ENCODE measurements at places on chromosomes 13 and 19.

- peaks cover 9% of the 10 kb centered on the region for H3K4me1 ChIP-seq
- H3K27me3 ChIP-seq, result no peaks in the 10 kb centered on the region
- no peak for DNase-seq
- peak overlapping the region; percentile 71 for H3K4me3 ChIP-seq
- H3K27ac ChIP-seq, result peak overlapping the region; percentile 78
- H3K36me3 ChIP-seq, result no peaks in the 10 kb centered on the region
Measured at GRCh38 chr13:114313061-114313860, 1.0 kb upstream of the CHAMP1 start.

- DNase-seq, result peak; percentile 95
- no peaks in the 10 kb centered on the region for H3K36me3 ChIP-seq
- no peaks in the 10 kb centered on the region for H3K27me3 ChIP-seq
Measured at GRCh38 chr19:48660852-48661710, 11.7 kb downstream of the NTN5 start.

DNA sequence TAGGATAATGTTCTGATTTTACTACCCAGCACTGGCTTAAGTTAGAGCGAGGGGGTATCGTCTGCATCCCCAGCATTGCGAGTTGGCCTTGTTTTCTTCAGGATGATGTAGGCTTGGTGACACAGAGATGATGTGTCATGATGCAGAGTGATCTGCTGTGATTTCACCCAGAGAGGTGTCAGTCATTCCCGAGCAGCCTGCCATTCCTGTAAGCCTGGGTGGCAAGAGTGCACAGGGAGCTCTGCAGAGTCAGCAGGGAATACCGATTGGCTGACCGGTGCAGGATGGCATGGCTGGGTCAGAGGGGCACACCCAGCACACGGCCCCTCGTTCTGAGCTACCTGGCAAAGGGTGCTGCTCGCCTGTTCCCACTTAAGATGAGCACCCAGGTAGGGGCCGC lies 15.8 kb upstream of the GJB6 start:
- no peak overlapping the region for H3K4me3 ChIP-seq
- H3K27me3 ChIP-seq, result no peaks in the 10 kb centered on the region
- H3K36me3 ChIP-seq, result no peaks in the 10 kb centered on the region

GRCh38 chr13:47705185-47705584 lies 295.9 kb downstream of the SUCLA2 start:
- H3K4me1 ChIP-seq, result no peaks in the 10 kb centered on the region
- H3K27ac ChIP-seq, result no peak overlapping the region
- no peak for DNase-seq
- H3K4me3 ChIP-seq, result no peak overlapping the region
- H3K27me3 ChIP-seq, result no peaks in the 10 kb centered on the region
- no peaks in the 10 kb centered on the region for H3K36me3 ChIP-seq

DNA sequence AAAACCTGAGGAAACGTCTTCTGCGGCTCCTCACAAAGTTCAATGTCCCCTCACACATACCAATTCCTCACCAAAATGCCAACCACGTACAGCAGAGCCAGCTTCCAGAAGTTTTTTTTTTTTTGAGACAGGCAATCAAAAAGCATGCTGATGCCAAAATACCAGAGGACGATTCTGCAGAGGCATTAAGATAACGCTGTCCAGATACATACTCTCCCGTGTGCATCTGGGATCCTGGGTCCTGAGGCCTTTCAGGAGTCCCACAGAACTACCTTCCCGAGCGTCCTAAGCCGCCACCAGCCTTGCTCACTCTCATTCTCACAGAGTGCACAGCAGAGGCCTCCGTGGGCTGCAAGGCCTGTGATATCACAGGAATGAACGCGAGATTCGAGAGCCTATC lies 5.0 kb downstream of the DCUN1D2 start:
- no peak for DNase-seq
- H3K27me3 ChIP-seq, result no peaks in the 10 kb centered on the region
- H3K4me3 ChIP-seq, result no peak overlapping the region
- H3K36me3 ChIP-seq, result no peaks in the 10 kb centered on the region
- no peak overlapping the region for H3K27ac ChIP-seq
- H3K4me1 ChIP-seq, result peaks cover 41% of the 10 kb centered on the region

DNA sequence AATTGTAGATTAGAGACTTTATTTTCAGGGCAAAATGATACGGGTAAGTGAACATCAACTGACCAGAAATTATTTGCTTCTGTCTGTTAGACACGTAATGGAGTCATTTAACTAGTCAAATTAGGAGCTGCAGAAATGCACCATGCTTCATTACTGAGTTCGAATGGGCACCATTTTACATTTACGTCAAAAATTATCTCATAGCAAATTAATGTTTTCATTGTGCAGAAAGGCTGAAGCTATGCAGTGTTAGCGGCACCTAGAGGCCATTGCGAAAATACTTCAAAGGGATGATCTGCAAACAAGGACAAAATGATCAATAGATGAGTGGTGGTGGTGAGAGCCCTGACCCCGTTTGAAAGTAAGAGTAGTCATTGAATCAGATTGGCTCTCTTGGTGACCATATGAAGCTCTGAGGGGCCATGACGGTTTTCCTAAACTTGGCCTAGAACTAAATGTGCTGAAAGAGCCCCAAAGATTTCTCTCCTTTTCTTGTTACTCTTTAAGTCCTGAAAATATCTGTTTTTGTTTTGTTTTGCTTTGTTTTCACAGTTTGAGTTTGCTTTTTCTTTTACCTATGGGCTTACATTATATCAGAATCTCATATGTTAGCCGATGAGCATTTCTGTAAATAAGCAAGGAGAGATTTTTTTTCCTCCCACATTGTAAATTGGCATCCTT lies 277.9 kb downstream of the ZNF536 start:
- DNase-seq, result peak; percentile 79
- no peak overlapping the region for H3K4me3 ChIP-seq
- no peak overlapping the region for H3K27ac ChIP-seq
- no peaks in the 10 kb centered on the region for H3K27me3 ChIP-seq
- peaks cover 13% of the 10 kb centered on the region for H3K4me1 ChIP-seq

DNA sequence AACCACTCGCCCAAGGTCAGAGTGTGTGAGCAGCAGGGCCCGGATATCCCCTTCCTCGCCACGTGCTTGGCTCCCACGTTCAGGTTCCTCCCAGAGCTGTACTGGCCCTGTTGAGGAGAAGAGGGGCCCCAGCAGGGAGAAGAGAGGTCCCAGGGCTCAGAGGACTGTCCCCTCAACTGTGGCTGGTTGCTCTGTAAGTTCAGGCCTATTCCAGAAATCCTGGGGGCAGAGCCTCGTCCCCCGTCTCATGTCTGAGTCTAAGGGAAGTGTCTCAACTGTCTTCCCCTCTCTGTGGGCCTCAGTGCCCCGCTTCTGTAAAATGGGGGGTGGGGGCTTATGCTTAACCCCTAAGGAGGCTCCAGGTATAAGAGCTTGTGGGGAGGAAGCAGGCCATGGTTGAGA lies 3.9 kb downstream of the PPP5C start:
- H3K4me1 ChIP-seq, result peaks cover 26% of the 10 kb centered on the region
- H3K4me3 ChIP-seq, result no peak overlapping the region
- H3K36me3 ChIP-seq, result peaks cover 12% of the 10 kb centered on the region
- H3K27ac ChIP-seq, result peak overlapping the region; percentile 78
- no peak for DNase-seq

- H3K4me3 ChIP-seq, result no peak overlapping the region
- H3K27me3 ChIP-seq, result no peaks in the 10 kb centered on the region
- H3K27ac ChIP-seq, result no peak overlapping the region
- H3K4me1 ChIP-seq, result peaks cover 25% of the 10 kb centered on the region
- DNase-seq, result peak; percentile 80
Measured at GRCh38 chr13:49669735-49670309, 21.5 kb downstream of the EBPL start.

- peak overlapping the region; percentile 85 for H3K27ac ChIP-seq
- no peak overlapping the region for H3K4me3 ChIP-seq
- H3K36me3 ChIP-seq, result no peaks in the 10 kb centered on the region
- H3K4me1 ChIP-seq, result peaks cover 29% of the 10 kb centered on the region
Measured at GRCh38 chr19:4376028-4376670, 24.2 kb downstream of the SH3GL1 start.

- peaks cover 14% of the 10 kb centered on the region for H3K4me1 ChIP-seq
- DNase-seq, result no peak
- H3K27ac ChIP-seq, result no peak overlapping the region
- no peaks in the 10 kb centered on the region for H3K36me3 ChIP-seq
- H3K27me3 ChIP-seq, result no peaks in the 10 kb centered on the region
Measured at GRCh38 chr13:99886706-99887105, 84.9 kb downstream of the ZIC5 start.

GRCh38 chr19:13043285-13043684 lies 48.0 kb downstream of the NFIX start:
- H3K36me3 ChIP-seq, result no peaks in the 10 kb centered on the region
- no peak for DNase-seq
- H3K4me3 ChIP-seq, result no peak overlapping the region
- H3K4me1 ChIP-seq, result 0 out of 2 replicates have a peak, but pooled peaks cover 3% of the 10 kb centered on the region
- H3K27me3 ChIP-seq, result peaks cover 33% of the 10 kb centered on the region
- H3K27ac ChIP-seq, result no peak overlapping the region

- DNase-seq, result peak; percentile 70
- no peak within 1 kb of the TSS for H3K27ac ChIP-seq
- H3K27me3 ChIP-seq, result peaks cover 44% of the 10 kb centered on the region
- peak within 1 kb of the TSS; percentile 63 for H3K4me3 ChIP-seq
- peaks cover 9% of the 10 kb centered on the region for H3K36me3 ChIP-seq
Measured at GRCh38 chr19:14085309-14085995, at the start of gene C19orf67. Gene C19orf67, minus strand, starts transcription at chr19:14085783. Its CDS starts 156 bp downstream, at chr19:14085627.

- H3K27ac ChIP-seq, result no peak overlapping the region
- peaks cover 15% of the 10 kb centered on the region for H3K36me3 ChIP-seq
- DNase-seq, result no peak
- no peaks in the 10 kb centered on the region for H3K27me3 ChIP-seq
- H3K4me1 ChIP-seq, result no peaks in the 10 kb centered on the region
Measured at GRCh38 chr19:40733149-40733548, 16.2 kb downstream of the ITPKC start.

DNA sequence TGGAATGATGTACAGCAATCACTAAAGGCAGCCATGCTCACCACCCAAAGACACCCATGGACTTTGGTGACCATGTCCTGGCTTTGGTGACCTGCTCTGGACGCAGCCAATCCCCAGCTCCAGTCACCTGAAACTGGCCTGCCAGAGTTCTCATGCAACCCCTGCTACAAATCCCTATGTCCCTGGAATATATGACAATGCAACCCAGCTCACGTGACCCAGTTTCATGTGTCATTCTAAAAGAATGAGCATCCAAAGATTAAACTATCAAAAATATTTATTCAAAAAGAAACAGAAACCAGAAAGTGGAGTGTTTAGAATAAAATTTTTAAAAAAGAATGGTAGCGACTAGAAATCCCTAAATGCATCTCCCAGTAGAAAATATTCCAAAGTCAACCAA lies 203.3 kb upstream of the IRS2 start:
- no peaks in the 10 kb centered on the region for H3K4me1 ChIP-seq
- no peak for DNase-seq
- H3K27ac ChIP-seq, result no peak overlapping the region
- H3K36me3 ChIP-seq, result no peaks in the 10 kb centered on the region

Measured in GM23338 (cell line).